Activated naive CD8-positive, alpha-beta T cell treated with anti-CD3 and anti-CD28 coated beads, Interleukin-2, amount 50 U/mL, for 16 hours (primary cell): ENCODE measurements at places on chromosomes 12 and 14.

DNA sequence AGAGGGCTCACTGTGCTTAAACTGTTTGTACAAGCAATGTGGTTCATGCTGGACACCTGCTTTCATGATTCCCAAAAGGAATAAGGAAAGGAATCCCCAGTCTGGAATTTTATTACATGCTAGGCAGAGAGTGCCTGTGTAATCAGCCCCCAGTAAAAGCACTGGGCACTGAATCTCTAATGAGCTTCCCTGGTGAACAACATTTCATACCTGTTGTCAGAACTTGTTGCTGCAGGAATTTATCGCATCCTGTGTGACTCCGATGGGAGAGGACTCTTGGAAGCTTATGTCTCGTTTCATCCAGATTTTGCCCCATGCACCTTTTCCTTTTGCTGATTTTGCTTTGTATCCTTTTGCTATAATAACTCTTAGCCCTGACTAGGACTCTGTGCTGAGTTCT, 190.2 kb upstream of the HMGA2 start:
- no peak for DNase-seq

DNA sequence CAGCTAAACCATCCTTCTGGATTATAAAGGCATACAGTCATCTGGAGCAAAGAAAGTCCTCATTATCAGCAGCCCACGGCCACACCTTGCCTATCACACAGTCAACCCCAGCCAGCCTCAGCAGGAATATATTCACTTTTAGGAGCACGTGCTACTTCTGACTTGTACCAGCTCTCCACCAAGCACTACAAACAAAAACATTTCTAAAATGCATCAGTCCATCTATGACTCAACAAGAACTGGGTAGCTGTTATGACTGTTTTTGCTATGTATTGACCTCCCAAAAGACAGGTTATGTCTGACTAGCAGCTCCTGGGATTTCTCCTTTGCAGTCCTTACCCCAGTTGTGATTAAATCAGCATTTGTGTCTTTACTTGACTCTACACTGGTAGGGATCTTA, 31.2 kb downstream of the NUAK1 start:
- no peak for DNase-seq

GRCh38 chr12:123761841-123762714, at the start of gene DNAH10:
Gene DNAH10, plus strand, starts transcription at chr12:123762301. Its CDS starts 36 bp downstream, at chr12:123762337.
- peak; percentile 4 for DNase-seq

DNA sequence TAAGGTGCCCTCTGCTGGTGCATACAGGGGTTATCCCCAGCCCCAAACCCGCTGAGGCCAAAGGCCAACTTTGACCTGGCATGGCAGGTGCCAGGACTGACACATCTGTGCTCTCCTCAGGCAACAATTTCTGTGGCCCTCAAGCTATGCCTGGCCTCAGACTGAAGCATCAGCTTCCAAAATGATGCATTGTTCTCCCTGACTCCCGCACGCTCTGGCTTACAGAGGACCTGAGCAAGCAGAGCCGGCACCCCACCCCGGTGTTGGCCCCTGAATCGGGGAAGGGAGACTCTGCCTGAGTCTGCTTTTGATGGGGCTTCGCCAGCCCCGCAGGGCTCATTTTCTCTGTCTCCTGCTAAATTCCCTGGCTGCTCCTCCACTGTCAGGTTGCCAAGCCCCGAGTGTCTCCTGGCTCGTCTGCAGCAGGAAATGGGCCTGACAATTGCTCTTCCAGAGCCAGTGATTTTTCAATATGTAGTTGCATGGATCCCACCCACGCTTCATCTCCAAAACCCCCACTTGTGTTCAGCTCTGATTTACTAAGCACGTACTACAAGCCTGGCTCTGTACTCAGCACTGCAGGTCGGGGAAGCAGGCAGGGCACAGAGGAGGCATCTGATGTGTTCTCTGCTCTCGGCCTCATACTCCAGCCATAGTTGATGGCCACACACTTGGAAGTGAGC, 126.1 kb downstream of the SLC38A6 start:
- DNase-seq = no peak

DNA sequence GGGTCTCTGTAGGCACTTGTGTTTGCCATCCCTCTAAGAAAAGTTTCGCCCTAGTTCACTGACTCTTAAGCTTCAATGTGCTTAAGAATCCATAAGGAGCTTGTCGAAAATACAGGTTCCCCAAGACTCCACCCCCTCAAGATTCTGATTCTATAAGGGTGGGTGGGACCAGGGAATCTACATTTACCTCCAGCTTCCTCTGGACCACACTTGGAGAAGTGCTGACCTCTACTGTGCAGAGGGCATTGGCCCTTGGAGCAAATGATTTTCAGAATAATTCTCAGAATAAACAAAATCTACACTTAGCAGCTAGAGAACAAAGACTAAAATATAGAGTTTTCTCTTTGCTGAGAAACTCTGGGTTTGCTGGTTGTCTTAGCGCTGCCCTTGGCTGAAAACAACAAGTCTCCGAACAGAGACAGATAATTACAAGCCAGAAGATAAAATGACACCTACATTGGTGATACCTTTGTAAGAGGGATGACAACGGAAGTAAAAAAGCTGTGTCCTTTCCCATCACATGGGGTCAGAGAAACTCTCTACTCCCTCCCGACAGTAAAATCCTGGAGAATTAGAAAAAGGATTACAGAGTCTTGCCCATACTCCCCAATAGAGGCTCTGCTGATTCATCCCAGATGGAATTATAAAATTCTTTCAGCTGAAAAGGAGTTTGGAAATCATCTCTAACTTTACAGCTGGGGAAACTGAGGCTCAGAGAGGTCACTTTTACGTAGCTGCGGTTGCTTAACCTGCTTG, 4.8 kb downstream of the TGFB3 start:
- DNase-seq = no peak

DNA sequence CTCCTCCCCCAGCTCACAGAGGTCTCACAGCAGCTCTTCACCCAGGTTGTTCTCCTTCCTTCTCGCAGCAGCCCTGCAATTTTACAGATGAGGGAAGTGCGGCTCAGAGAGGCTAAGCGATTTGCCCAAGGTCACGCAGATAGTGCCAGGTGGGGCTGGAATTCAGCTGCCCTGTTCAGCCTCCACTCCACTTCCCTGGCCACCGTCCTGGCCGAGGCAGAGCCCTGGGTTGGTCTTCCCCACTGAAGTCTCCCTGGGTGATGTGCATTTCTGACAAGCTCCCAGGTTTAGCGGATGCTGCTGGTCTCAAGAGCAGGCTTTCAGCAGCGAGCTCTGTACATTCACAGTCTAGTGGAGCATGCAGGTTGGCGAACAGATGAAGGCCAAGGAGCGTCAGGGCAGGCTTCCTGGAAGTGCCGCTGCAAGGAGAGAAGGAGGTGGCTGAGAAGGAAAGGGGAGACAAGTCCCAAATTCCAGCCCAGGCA, 28.9 kb upstream of the EML1 start:
- DNase-seq = no peak
